ENCODE measurements at places on chromosomes 1 and 21.

GRCh38 chr1:91842056-91842455 lies 43.9 kb downstream of the TGFBR3 start:
- no peak for DNase-seq

GRCh38 chr21:37530901-37531351 lies 164.4 kb downstream of the DYRK1A start:
- no peak for DNase-seq

DNA sequence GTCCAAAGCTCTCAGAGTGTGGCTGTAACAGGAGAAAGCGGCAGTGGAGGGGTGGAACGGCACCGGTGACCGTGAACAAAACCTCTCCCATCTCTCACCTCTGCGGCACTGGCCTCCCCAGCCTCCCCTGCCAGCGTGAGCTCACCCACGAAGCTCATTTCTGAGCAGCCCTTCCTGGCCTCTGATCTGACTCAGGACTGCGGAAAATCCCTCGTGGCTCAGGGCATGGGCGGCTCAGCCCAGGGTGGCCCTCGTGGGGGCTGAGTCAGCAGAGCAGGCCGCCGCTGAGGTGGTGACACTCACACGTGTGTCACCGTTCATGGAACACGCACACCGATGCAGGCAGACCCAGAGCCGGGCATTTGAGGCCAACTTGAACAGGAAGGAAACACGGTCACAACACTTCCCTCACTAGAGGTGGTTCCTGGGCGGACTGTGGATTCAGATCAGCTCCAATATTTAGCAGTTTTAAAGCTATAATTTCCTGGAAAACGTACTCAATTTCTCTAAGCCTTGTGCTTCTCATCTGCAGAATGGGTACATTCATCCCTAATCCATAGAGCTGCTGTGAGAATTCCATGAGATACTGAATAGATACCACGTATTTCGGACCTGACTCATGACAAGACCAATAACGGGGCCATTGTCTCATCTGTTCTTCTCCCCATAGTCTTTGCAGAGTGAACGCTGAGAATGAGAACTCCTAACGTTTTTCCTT lies 115.0 kb upstream of the TMPRSS2 start:
- no peak for DNase-seq

GRCh38 chr21:45465105-45465504 lies 60.1 kb downstream of the COL18A1 start:
- DNase-seq, result no peak

DNA sequence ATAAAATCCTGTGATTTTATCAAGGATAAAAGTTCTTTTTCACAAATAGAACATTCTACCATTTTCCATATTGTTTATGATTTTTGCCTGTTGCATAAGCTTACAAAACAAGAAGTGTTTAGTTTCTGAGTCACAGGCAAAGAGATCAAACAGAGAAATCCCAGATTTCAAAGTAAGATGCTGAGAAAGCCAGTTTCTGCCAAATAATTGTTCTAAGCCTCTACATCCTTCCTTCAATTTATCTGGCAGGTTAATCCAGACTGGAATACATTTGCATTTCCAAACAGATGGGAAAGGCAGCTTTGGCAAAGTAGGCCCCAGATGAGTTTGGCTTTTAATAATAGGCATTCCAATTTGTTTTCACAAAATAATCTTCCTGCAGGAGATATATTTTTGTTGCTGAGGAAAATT lies 2.5 kb downstream of the SLC1A7 start:
- no peak for DNase-seq

- DNase-seq, result no peak
Measured at GRCh38 chr1:197985351-197985750, 68.2 kb downstream of the LHX9 start.

- DNase-seq, result no peak
Measured at GRCh38 chr1:6902153-6902552, 116.9 kb downstream of the CAMTA1 start.

- DNase-seq, result no peak
Measured at GRCh38 chr1:110135666-110136065, 14.6 kb upstream of the SLC6A17 start.

GRCh38 chr1:240947438-240948224 lies 335.7 kb upstream of the GREM2 start:
- no peak for DNase-seq

GRCh38 chr1:230917284-230918135 lies 49.2 kb upstream of the C1orf198 start:
- DNase-seq, result peak; percentile 77

- no peak for DNase-seq
Measured at GRCh38 chr1:152986578-152986977, 2.7 kb downstream of the SPRR1A start.

- no peak for DNase-seq
Measured at GRCh38 chr1:30777060-30777903, 19.7 kb upstream of the LAPTM5 start.

DNA sequence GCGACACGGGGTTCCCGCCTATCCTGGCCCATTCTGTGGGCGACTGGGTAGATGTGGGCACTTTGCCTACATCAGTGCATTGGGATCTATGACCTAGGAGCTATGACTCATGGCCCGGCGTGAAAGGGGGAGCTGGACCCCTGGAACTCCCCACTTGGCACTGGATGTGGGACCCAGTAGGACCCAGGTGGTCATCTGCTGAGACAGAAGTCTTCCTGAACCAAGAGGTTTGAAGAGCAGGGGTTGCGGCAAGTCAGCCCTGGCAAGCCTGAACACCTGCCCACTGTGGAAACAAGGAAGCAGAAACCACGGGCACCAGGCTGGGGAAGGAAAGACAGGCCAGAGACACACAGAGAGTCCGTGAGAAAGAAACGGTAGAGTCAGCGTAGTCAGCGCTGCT lies 656.7 kb downstream of the AJAP1 start:
- no peak for DNase-seq

GRCh38 chr21:14492931-14493330 lies 53.2 kb downstream of the SAMSN1 start:
- DNase-seq, result no peak

- DNase-seq, result no peak
Measured at GRCh38 chr1:231364192-231364591, 26.1 kb downstream of the SPRTN start.

DNA sequence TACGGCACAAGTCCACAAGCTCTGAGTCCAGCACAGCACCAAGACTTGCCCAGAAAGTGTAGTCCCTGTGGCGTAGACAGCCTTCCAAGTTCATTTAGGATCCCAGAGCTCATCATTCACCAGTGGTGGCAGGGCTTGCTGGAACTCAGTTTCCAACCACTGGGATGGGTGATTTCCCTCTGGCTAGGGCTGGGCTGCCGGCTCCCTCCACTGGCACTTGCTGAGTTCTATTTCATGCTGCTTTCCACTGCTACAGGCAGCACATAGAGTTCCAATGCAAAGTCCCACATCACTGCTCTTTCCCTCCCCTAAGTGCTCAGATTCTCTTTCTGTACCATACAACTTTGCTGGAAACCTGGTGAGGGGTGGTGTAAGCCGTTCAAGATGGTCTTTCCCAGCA lies 510.3 kb upstream of the TMPRSS15 start:
- DNase-seq, result no peak

GRCh38 chr1:157595356-157595755 lies 2.5 kb downstream of the FCRL4 start:
- no peak for DNase-seq

DNA sequence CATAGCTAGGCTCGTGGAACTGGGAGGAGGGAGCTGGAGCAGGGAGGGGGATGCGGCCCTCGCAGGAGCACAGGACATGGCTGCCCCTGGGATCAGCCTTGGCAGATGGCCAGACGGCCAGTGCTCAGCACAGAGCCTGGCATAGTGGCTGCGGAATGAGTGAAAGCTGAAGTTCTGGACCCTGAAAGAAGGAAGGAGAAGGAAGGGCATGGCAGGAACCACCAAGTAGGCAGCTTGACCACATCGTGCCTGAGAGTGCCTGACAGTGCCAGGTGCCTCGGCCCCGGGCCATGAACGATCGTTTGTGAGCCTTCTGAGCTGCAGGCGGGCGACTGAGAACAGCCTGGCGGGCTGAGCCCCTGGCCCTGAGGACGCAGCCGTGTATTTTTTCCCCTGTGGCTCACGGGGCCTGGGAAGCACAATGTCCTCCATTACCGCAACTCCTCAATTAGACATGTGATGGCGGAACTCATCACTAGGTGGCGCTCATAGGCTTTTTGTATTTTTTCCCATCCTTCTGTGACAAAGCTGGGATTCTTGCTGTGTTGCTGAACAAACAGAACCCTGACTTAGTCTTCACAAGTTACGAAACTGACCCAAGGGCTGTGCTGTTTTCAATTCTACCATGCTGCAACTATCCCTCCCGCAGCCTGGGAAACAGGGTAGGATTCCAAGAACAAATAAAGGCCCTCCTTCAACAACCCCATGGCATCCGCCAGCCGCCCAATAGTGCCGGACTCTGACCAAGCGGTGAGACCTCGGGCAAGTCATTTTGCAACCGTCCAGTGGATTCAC lies 29.9 kb upstream of the TMEM61 start:
- DNase-seq, result peak; percentile 82

DNA sequence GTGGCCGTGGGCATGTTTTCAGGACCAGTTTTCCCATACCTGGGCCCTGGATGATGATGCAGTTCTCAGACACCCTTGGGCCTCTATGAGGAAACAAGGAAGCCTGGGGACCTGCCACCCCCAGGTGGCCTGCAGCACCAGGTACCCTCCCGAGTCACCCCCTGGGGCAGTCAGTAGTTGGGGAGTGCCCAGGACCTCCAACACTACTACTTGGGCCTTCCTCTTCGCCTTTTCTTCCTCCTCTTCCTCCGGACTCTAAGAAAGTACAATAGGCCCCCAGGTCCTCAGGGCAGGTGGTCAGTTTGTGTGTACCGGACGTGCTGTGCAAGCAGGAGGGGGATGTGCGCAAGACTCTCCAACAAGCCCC lies 11.9 kb upstream of the SRARP start:
- DNase-seq, result no peak

DNA sequence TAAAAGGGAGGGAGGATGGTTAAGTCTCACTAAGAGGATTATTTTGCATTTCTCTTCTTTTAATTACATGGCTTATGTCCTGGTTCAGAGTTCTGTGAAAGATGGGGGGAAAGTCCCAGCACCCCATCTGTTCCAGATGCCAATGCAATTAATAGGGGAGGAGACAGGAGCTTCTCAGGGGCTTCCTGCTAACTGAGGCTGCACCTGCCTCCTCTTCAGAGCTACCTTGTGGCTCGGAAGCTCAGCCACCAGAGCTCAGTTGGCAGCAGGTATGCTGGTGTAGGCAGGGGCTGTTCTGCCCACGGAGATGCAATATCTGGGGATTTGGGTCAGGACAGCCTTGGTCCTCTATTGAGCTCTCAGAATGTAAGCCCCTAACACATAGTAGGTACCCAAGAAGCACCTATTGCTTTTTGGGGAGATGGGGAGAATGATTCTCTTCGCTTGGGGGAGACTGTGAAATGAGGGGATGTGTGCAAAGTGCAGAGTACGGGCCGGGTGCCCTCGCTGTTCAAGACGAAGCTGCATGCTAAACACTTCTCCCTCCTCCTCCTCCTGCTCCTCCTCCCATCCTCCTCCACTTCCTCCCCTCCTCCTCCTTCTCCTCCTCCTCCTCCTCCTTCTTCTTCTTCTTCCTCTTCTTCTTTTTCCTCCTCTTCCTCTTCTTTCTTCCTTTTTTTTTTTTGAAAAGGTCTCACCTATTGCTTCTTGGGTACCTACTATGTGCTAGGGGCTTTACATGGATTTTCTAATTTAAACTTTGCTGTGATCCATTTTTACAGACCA lies 279.0 kb downstream of the PTPRU start:
- DNase-seq, result no peak

DNA sequence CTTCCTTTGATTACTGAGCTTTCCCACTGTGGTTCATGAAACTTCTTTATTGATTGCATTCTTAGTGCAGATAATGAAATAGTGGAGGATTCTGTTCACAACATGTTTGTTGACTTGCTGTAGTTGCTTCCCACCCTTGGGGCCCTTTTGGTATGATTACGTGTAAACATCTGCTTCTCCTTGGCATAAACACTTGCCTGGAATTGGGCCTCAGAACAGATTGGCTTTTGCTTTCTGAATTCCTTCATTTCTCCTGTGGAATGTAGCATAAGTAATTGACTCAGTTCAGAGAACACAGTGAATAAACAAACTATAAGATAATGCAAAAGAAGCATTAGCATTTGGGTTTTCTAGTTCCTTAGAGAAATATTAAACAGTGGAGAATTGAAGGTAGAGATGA lies 59.5 kb upstream of the LAMC2 start:
- DNase-seq, result no peak

DNA sequence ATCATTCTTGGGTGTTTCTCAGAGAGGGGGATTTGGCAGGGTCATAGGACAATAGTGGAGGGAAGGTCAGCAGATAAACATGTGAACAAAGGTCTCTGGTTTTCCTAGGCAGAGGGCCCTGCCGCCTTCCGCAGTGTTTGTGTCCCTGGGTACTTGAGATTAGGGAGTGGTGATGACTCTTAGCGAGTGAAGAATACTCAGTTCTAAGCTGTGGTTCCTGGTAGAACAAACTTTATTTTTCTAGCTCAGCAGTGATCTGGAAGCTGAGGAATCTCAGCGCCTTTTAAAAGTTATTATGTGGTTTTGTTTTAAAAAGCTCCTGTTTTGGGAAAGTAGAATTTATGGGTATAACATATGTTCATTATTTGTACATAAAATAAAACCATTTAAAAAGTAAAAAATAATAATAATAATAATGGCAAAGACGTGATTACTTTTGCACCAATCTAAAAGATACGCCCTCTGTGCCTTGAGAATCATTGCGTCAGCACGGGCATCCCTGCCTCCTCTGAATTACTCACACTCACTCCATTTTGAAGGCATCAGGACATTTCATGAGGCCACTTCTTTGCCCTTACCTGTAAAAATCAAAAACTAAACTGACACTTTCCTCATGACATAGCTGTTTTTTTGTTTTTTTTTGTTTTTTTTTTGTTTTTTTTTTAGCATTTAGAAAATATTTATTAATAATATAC lies 29.7 kb upstream of the TNFRSF1B start:
- DNase-seq, result no peak

All from endothelial cell (in vitro differentiated cells).